ENCODE measurements at places on chromosomes 7 and 10. TPM values are rescaled to one million over a fixed set of nuclear protein-coding genes. Genes with fewer than 3 reads are reported as not detected.

The TRIM74 gene
- total RNA-seq: 0.40 TPM

The POP7 gene
- 27.6 TPM for total RNA-seq

The COL28A1 gene
- total RNA-seq: 2.1 TPM

The TNRC18 gene
- total RNA-seq: 33.7 TPM

The GRID2IP gene
- total RNA-seq: not detected

The KIF11 gene
- 0.21 TPM for total RNA-seq

The FGFR2 gene
- 0.13 TPM for total RNA-seq

The TEX36 gene
- not detected for total RNA-seq

The CYP2W1 gene
- not detected for total RNA-seq

The SPDYE1 gene
- 0.13 TPM for total RNA-seq

The VWC2 gene
- total RNA-seq: 3.6 TPM

The MSMB gene
- not detected for total RNA-seq

The AS3MT gene
- 10.4 TPM for total RNA-seq

The DUSP5 gene
- 17.5 TPM for total RNA-seq

The UCMA gene
- not detected for total RNA-seq

The OR2A42 gene
- total RNA-seq: not detected

The STAMBPL1 gene
- total RNA-seq: 4.3 TPM

The DYDC2 gene
- total RNA-seq: not detected

The CALML3 gene
- not detected for total RNA-seq

The VWDE gene
- total RNA-seq: not detected

The LRRC18 gene
- total RNA-seq: not detected

The SEC23IP gene
- 36.4 TPM for total RNA-seq

The BAIAP2L1 gene
- total RNA-seq: 0.64 TPM

DNA sequence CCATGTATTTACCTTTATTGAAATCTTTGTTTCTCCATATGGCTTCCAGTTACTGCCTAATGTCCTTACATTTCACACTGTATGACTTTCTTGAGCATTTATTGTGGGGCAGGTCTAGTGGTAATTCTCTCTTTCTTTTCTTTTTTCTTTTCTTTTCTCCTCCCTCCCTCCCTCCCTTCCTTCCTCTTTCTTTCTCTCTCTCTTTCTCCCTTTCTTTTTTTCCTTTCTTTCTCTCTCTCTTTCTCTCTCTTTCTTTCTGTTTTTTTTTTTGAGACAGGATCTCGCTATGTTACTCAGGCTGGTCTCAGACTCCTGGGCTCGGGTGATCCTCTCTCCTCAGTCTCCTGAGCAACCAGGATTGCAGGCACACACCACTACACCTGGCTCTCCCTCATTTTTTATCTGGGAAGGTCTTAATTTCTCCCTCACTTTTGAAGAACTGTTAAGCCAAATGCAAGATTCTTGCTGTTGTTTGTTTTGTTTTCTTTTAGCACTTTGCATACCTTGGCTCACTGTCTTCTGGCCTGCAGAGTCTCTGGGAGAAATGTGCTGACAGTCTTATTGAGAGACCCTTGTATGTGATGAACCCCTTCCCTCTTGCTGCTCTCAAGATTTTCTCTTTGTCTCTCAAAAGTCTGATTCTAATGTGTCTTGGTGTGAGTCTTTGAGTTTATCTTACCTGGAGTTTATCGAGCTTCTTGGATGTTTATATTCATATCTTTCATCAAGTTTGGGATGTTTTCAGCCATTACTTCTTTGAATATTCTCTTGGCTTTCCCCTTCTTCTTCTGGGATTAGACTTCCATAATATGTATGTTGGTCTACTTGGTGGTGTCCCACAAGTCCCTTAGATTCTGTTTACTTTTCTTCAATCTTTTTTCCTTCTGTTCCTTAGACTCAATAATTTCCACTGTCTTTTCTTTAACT is 79.0 kb upstream of the CCNY start:
- no peak for DNase-seq

GRCh38 chr7:56081626-56082340 is 11.0 kb downstream of the PHKG1 start:
- no peak for DNase-seq

DNA sequence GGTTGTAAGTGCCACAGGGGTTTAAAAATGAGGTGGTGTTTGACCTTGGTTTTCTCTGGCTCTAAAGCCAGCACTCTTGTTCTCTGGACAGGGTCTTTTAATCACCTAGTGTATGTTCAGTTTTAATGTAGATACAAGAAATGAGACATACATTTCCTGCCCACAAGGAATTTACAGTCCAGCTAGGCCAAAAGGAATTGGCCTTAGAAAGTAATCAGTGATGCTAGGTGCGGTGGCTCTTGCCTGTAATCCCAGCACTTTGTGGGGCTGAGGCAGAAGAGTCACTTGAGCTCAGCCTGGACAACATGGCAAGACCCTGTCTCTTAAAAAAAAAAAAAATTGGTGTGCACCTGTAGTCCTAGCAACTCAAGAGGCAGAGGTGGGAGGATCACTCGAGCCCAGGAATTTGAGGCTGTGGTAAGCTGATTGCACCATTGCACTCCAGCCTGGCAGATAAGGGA is 100.2 kb downstream of the LRMDA start:
- DNase-seq: no peak

- no peak for DNase-seq
These were observed 205.6 kb downstream of the AUTS2 start for GRCh38 chr7:69803699-69804516.

DNA sequence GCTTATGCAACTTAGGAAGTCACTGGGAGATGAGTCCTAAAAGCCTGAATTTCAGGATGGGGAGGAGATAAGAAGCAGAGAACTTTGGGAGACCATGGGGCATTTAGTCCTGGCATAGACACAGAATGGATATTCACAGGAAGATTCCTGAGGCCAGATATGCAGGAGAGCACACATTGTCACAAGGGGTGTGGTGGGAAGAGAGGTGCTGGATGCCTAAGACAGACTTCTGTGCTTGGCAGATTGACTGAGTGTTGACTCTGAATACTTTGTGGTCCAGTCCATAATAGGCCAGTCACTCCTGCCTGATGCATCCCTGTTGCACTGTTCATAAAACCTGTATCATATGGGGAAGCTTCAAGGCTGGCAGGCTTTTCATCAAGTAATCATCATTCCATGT is 18.5 kb downstream of the SRI start:
- DNase-seq: no peak

- DNase-seq: no peak
These were observed 24.2 kb downstream of the PRPS1L1 start for GRCh38 chr7:18003286-18003994.

- no peak for DNase-seq
These were observed 334.7 kb upstream of the CHRM2 start for GRCh38 chr7:136533732-136534131.

DNA sequence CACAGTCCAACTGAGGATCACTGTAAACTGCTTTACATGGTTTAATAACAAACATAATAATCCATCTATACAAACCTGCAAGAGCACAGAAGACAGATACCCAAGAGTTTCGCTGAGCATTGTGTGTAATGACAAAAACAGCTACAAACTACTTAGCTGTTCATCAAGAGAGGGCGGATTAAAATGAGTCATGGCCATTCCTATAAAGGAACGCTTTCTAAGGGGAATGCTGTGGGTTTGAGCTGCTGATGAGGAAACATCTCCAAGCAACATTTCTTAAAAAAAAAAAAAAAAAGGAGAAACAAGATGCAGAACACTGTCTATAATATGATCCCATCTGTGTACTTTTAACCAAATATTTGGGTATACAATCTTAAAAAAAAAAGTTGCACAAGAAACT is 33.8 kb downstream of the VOPP1 start:
- no peak for DNase-seq

GRCh38 chr10:30034433-30035137 is 24.8 kb downstream of the JCAD start:
- no peak for DNase-seq

DNA sequence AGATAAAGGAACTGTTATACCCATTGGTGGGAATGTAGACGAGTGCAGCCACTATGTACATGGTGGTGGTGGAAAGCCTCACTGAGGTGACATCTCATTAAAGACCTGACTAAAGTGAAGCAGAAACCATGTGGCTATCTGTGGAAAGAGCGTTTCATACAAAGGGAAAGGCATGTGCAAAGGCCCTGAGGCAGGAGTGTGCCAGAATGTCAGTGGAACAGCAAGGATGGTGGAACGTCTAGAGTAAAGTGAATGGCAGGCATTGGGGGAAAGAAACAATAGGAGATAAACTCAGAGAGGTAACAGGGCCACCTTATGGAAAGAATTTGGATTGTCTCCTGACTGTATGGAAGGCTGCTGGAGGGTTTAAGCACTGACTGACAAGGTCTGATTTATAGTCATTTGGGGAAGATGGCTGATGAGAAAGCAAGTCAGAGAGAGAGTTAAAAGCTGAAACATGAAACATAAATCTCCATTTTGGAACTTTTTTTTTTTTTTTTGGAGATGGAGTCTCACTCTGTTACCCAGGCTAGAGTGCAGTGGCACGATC is 245.7 kb downstream of the STK31 start:
- DNase-seq: no peak

DNA sequence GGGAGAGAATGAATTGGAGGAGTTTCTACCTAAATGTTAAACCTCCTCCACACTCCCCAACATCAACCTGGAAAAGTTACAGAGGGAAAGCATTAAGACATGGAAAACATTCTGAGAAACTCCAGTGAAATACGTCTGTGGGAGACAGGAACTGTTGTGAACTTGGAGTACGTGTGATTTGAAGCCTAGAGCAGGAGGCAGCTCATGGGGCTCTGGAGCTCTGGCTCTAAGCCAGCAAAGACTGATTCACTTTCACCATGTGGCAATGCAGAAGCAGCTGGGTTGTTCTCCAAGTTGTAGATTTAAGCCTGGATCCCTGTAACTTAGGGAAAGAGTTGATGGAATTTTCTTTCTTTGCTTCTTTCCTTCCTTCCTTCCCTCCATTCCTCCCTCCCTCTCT is 503.2 kb downstream of the NRG3 start:
- no peak for DNase-seq

GRCh38 chr7:15813448-15813847 is 127.0 kb upstream of the MEOX2 start:
- no peak for DNase-seq

DNA sequence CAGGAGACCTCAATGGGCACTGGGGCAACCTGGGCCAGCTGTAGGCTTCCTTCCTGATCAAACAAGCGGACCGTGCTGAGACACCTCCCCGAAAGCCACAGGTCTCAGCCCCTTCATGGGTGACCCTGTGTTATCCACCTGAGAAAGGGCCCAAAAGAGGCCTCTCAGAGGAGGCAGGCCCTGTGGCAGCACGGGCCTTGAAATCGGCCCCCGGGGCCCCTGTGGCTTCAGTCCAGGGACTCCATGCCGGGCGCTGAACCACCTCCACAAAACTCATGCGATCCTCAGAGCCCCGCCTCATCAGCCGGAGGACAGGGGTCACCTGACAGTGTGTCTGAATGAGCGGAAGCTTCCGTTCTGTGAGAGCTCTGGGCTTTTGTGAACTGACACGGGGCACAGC is 307.1 kb downstream of the PAXIP1 start:
- no peak for DNase-seq

GRCh38 chr10:124196659-124197058 is 103.3 kb upstream of the CHST15 start:
- no peak for DNase-seq

- DNase-seq: peak; percentile 37
These were observed 14.3 kb downstream of the GALNT17 start for GRCh38 chr7:71145906-71146901.

- no peak for DNase-seq
These were observed 8.6 kb downstream of the TRIM56 start for GRCh38 chr7:101093906-101094305.

All from heart left ventricle (tissue), 16 donors.